ENCODE measurements at places on chromosomes 16 and 17. TPM values are rescaled to one million over a fixed set of nuclear protein-coding genes. Genes with fewer than 3 reads are reported as not detected.

GRCh38 chr17:80789356-80789902 is 202.2 kb upstream of the CHMP6 start:
- peak; percentile 85 for DNase-seq

- DNase-seq = no peak
Observed at GRCh38 chr16:27259710-27260109, 8.9 kb downstream of the NSMCE1 start.

DNA sequence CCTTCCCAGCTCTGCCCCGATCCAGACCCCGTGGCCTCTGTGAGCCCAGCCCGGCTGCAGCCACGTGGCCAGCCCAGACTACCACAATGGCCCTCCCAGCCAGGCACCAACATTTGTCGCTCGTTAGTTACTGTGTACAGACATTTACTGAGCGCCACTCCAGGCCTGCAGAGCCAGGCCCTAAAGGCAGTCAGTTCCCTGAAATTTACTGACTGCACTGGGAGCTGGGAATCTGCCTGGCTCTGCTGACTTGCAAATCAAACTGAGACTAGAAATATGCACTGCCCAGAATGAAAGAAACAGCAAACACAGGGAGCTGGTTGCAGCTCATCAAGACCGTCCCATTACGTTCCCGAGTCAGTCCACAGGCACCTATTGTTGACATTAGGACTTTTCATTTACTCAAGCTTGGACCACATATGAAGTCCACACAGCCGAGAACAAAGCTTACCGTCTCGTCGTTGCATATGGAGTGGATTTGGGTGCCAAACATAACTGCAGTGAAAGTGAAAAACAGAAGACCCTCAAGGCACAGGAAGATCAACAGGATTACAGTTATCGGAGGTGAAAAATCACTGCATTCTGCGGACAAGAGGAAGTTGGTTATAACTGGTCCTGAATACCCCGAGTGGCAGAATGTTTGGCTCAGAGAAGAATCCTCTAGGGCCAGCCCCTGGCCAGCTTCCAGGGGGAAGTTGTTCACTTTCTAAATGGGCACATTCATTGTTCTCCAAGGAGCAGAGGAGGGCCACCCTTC is 34.5 kb downstream of the ZDHHC7 start:
- peak; percentile 56 for DNase-seq

Gene GNAO1
- 1.4 TPM for total RNA-seq

Gene PCGF2
- total RNA-seq = 11.4 TPM

DNA sequence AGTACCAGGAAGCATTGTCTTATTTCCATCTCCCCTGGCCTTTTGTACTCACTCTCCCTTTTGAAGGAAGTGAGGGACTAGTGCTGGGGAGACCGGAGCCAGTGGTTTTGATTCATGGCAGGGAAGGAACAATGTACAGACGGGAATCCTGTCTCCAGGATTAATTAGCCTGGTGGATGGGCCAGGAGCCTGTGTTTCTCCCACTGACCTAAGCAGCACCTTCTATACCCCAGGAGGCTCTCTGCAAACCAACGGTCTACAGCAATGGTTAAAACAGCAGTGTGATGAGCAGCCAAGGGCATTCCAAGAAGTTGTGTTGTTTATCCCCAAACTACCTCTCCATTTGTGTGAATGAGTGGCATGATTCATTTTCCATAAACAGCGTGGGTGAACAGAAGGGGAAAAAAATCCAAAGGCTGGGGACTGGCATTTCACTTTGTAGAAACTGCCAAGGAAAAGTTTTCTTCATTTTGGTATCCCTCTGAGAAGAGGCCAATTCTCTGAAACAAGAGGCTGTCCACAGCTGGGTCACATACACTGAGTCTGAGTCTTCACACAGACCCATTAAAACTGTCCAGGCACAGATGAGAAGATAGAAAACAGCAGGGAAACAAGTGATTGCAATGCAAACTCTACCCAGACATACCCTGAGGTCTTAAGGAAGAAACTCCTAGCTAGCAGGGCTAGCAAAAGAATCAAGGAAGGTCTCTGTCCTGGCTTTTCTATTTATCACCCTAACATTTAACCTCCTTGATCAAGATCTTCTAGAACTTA is 18.1 kb downstream of the ANKFN1 start:
- DNase-seq = no peak

- no peak for DNase-seq
Observed at GRCh38 chr17:55069983-55070529, 101.5 kb downstream of the STXBP4 start.

Gene AKAP10
- 32.4 TPM for total RNA-seq

DNA sequence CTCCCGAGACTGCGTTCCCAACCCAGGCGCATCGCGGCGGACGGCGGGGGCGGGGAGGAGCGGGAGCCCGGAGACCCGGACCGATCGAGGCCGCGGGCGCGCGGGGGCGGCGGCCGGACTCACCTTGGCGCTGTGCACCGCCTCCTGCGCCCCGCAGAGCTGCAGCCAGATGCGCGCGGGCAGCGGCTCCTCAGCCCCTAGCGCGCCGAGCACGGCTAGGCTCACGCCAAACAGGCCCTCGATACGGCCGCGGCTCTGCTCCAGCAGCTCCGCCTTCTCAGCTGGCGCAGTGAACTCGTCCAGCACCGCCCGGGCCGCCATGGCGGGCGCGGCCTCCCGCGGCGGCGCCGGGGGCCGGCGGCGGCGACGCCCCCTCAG is 339 bp downstream of the N4BP1 start:
- peak; percentile 90 for DNase-seq

DNA sequence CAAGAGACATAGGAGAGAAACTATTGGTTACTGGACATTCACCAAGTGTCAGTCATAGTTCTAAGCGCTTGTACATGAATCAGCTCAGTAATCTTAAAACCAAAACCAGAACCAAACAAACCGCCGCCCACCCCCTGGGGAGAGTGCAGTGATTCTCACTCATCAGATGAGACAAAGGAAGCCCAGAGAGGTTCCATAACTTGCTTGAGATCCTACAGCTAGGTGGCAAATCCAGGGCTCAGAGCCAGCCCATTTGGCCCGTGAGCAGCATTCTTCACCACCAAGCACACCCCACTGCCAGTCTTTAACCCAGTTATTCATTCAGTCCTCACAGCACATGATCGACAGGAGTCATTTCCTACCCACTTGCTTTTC is 37.2 kb upstream of the RGS9 start:
- peak; percentile 72 for DNase-seq

DNA sequence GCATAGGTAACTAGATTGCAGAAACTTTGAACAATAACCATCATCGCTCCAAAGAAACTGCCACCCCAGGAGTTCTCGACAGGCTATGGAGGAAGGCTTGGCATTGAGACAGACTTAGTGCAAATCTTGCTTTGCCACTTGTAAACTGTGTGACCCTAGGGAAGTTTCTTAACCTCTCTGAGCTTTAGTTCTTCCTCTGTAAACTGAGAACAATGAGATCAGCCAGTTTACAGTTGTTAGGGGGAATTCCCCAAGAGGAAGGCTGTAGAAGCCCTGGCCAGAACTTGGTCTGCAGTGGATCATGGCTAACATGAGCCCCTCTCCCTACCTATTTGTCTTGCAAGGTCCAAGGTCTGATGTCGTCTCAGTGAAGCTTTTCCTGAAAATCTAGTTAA is 78.9 kb downstream of the NT5M start:
- DNase-seq = no peak

GRCh38 chr17:15007147-15007553 is 258.0 kb downstream of the PMP22 start:
- DNase-seq = no peak

GRCh38 chr17:79024901-79025737 is 1.1 kb downstream of the C1QTNF1 start:
- DNase-seq = peak; percentile 87

Gene GJC1
- 4.6 TPM for total RNA-seq

DNA sequence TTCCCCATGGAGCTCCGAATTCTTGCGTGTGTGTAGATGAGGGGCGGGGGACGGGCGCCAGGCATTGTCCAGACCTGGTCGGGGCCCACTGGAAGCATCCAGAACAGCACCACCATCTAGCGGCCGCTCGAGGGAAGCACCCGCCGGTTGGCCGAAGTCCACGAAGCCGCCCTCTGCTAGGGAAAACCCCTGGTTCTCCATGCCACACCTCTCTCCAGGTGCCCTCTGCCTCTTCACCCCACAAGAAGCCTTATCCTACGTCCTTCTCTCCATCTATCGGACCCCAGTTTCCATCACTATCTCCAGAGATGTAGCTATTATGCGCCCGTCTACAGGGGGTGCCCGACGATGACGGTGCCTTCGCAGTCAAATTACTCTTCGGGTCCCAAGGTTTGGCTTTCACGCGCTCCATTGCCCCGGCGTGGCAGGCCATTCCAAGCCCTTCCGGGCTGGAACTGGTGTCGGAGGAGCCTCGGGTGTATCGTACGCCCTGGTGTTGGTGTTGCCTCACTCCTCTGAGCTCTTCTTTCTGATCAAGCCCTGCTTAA is 617 bp upstream of the SENP3 start:
- DNase-seq = peak; percentile 87

DNA sequence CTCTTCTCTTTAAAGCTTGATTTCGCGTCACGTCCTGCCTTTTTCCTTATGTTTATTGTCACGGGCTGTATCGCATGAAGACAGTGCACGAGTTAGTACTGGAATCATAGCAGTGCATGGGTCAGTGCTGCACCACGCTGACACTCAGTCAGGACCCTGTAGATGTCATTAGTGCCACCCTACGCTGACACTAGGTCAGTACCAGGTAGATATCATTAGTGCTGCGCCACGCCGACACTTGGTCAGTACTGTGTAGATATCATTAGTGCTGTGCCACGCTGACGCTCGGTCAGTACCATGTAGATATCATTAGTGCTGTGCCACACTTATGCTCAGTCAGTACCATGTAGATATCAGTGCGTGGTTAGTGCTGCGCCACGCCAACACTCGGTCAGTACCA is 106.2 kb upstream of the ZNF469 start:
- DNase-seq = no peak

DNA sequence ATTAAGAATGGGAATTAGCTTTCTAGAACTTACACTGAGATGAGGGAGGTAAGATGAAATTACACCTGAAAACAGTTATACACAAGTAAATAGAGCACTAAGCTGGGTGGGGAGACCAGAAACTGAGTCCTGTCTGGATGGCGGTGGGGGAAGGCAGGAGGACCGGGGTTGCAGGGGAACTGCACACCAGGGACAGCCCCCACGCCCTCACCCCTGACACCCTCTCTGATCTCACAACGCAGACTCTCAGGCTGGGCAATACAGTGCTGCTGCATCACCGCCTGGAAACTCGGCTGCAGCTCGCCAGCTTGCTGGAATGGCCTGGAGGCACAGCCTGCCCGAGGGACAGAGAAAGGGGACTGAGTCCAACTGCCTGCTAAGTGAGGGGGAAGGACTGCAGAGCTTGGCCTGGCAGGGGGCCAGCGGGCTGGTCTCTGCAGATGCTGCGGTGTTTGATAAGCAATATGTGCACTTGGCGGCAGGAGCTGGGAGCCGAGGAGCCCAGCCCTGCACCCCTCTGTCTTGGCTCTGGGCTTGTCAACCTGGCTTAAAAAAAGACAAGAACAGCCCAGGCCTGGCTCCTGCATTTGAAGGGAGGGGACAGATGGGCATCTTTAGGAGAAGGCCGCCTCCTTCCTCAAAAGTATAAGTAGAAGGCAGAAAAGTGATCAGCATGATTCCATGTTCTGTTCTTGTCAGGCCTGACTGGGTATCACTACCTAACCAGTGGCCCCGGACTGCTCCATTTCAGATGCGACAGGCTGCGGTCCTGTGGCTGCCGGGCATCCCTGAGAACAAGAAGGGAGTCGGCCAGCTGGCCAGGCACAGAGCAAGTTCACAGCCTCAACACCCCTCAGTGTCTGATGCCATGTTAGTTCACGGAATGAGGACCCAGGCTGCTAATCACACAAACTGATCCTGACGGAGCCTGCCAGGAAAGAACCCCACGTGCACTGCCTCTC is 30.2 kb downstream of the SPHK1 start:
- no peak for DNase-seq

DNA sequence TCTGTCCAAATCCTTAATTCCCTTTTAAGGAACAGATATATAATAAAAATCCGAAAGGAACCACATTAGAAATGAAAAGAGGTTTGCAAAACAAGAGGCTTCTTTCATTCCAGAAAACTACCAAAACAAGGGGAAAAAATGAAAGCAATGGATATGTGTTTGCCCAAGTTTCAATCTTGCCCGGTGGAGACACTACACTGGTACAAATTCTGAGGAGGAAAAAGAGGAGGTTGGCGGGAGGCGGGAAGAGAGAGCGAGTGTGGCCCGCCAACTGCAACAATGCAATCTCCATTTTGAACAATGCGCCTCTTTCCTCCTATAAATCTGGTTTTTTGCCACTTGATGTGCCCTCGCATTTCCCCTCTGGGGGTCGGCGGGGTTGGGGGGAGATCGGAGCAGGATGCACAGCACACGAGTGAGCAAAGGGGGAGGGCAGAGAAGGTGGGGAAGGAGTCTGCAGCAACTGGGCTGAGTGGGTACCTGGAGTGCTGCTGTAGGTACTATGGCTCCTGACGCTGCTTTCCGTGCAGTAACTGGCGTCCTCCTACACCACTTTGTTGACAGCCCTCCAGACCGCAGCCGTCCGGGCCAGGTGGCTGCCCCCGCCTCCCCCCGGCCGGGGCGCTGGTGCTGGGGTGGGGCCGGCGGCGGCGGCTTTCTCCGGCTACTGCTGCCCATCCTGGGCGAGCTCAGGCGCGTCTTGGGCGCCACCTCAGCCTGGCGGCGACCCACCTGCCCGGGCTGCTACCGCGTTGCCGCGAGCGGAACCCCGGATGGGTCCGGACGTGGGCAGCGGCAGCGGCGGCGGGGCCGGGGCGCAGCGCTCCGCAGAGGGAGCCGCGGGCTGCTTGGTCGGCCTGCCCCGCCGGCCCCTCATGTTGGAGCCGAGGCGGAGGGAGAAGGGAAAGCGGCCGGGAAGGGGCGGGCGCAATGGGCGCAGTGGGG is 93.8 kb upstream of the PLEKHM1 start:
- peak; percentile 45 for DNase-seq

- no peak for DNase-seq
Observed at GRCh38 chr16:79451196-79451816, 149.2 kb downstream of the MAF start.

DNA sequence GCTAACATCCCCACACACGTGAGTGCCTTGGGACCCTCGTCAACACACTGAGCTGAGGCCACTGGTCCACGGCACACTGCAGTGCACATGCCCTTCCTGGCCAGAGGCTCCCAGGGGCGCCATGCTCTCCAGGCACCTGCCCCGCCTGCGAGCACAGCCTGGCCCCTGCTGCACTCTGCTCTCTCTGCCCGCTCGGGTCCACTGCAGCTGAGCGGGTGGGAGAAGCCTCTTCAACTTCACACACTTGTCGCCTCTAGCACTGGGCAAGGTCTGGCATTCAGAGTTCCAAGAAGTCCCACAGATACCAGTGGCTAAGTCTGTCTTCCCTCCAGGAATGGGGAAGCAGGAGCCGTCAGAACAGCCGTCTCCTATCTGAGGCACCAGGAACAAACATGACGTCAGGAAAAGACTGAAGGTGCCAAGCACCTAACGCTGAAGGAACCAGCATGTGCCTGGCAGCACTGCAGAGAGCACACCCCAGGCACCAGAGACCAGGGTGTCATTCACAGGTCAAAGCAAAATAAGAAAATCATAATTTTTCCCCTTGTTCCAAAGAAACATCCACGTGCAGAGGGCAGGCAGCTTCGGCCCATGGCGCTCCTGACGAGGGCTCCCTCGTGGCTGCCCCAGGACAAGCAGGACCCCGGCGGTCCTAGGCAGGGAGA is 82.9 kb downstream of the ZNF778 start:
- no peak for DNase-seq

Gene TBKBP1
- 7.1 TPM for total RNA-seq

- DNase-seq = no peak
Observed at GRCh38 chr17:43406676-43407645, 8.2 kb downstream of the ARL4D start.
